Activated T-cell treated with anti-CD3 and anti-CD28 coated beads for 48 hours (primary cell): ENCODE measurements at places on chromosomes 12 and 14.

DNA sequence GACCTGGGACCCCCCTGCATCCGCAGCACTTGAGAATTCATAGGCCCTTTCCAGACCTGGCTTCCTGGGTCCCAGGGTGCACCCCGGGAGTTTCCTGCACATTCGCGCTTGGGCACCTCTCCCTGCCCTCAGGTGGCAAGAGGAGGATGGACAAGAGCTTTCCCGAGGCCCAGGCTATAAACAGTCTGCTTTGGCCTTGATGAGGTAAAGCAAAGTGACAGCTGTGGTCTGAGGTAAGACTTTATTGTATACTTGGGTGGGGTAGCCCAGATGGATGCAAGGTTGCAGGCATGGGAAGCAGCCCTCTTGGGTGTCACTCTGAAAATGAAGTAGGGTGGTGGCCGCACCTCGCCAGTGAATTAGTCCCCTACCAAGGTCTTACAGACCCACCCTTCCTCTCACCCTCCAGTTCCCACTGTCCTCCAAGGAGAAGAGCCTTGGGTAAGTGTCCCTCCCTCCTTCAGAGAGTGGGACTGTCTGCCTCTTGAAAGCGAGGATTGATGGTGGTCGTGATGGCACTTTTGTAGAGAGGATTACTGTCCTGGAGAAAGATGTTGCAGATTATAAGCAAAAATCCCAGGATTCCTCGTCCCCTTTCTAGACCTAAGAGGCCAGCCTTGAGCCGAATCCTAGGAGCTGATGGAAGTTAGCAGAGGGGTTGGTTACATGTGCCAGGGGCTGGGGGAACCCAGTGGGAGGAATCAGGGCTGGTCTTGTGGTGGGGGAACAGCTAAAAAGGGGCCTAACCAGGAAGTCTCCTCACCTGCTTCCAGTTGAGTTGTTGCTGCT is 10.6 kb upstream of the CSAD start:
- no peak for DNase-seq

DNA sequence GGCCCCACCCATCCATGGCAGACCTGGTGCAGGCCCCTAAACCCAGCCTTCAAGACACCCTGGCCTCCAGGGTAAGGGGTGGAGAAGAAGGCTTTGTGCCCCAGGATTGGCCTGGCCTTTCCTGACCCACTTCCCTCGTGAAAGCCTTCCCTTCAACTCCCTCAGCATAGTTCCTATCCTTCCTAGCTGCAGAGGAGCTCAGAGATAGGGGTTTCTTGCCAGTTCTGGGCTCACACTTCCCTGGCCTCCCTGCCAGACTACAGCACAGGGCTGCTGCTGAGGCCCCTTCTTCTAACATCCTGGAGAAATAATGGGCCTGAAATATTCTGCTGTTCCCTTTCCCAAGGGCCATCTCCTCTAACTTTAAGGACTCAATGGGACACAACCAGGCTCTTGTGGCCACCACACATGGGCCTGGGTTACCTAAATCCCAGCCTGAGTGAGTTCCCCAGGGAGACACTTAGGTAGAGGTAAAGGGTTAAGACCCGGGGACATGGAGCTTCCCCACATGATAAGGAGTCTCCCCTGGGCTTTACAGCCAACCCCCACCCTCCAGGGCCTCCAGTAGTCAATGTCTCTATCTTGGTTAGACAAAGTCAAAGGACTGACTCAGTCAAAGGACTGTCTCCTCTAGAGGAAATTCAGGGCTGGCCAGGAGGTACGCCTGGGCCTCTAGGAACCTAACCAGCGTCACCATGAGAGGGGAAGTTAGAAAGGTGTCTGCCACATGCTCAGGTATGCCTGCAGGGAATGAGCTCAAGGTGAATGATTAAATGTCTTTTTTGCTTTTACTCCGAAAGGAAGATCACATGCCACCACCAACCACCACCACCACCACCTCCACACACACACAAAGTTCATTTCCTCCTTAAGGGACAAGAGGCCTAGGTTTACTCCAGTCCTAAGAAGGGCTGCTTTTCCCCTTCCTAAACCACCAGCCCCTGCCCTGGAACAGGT is 7.1 kb downstream of the ZFP36L1 start:
- DNase-seq: no peak

DNA sequence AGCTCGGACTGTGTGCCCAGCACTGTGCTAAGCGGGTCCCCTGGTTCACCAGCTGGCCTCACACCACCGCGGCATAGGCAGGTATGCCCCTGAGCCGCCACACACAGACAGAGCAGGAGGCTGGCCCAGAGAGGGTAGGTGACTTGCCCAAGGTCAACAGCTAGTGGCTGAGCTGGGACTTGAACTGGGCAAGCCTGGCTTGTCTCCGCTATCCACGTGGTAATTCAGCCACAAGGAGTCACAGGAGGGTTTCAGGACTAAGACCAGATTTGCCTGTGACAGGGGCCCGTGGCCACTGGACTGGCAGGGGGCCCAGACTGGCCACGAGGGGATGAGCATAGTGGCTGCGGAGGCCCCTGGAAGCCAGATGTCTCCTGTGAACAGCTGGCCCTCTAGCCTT is 47.7 kb downstream of the NCOR2 start:
- DNase-seq: no peak

DNA sequence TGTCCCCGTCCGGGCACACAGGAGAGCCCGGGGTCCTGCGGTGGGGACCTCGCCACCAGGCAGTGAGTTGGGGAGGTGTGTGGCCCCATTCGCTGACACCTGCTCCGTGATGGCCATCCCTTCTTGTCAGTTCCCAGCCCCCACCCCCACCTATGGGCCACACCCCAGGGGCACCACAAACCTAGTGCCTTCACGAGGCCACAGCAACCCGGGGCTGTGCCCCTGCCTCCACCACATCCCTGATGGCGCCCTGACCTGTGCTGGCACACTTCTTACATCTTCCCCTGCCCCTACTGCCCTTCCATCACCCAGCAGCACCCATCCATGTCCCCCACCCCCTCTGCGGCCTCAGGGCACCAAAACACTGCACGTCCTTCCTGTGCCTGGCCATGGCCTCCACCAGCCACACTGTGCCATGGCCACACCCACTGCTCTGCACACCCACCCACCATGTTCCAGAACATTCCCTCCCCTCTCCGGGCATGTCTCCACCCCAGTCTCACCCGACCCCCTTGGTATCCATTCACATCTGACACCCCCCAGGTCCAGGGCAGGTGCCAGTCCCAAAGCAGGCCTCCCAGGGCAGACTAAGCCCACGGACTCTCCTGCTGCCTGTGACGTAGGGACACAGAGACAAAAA is 24.4 kb downstream of the JAG2 start:
- no peak for DNase-seq

- no peak for DNase-seq
Observed at GRCh38 chr12:108802101-108802961, 55.1 kb downstream of the SSH1 start.
